Stimulated activated CD4-positive, alpha-beta T cell treated with anti-CD3 and anti-CD28 coated beads, Interleukin-15, amount 100 ng/mL, for 24 hours (primary cell): ENCODE measurements at places on chromosomes 1 and 21.
A peak's percentile ranks its signal among the peaks of the same experiment; 100 is the strongest.

- no peak for DNase-seq
Measured at GRCh38 chr1:204362984-204363334, 3.2 kb upstream of the PLEKHA6 start.

DNA sequence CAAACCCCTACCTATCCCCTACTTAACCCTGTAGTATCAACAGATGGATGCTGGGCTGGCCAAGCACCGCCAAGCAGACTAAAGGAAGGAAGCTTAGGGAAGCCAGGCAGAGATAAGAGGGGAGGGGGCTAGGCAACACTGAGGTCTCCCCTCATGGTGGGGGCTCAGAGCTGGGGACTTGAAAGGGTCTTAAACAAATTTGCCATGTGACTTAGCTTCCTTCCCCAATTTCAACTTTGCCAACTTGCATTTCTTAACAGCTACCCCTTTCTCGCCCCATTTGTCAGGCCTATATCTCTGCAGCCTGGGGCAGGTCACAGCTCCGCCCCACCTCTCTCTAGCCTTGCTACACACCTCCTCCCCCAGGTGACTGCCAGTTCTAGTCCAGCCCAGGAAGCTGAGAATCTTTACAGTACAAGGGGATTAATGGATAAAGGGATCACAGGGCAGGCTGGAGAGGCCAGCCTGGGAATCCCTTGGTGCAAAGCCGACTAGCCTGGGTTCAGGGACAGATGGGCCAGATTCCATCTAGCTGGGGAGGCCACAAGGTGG is 3.4 kb downstream of the KIF21B start:
- DNase-seq = peak; percentile 56

GRCh38 chr1:94660258-94660657 is 118.7 kb upstream of the F3 start:
- DNase-seq = no peak

DNA sequence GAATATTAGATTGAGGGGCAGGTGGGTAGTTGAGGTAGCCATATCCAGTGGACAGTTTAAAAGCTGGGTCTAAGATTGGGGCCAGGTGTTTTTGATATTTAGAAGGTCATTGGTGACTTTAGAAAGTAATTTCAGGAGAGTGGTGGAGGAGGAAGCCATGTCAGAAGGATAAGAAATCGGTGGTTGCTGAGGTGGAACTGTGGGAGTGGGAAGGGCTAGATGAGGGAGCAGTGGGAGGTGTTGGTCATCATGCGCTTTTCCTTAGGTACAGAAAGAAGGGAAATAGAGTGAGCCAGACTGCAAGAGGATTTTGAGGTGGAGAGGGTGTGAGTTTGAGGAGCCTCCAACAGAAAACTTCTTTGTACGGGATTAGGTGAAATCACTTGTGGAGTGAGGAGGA is 7.2 kb downstream of the MTR start:
- DNase-seq = no peak

GRCh38 chr1:77193951-77194350 is 25.3 kb downstream of the PIGK start:
- no peak for DNase-seq
